Activated T-helper 1 cell treated with Interleukin-2 at 50 U/mL for 16 hours (primary cell): ENCODE measurements at places on chromosomes 11 and 22.

DNA sequence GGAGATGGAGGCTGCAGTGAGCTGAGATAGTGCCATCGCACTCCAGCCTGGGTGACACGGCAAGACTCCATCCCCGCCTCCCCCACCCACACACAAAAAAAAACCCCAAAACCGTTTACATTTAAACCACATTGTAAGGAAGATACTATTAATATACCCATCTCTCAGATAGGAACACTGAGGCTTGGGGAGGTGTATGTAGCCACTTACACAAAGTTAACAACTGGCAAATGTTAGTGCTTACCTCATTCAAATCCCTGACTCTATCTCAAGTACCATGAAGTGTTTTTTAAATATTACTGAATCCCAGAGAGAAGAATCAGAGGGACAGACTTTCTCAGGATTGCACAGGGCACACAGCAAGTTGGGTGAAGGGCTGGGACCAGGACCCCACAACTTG, 164.5 kb downstream of the MIAT start:
- no peak for DNase-seq

DNA sequence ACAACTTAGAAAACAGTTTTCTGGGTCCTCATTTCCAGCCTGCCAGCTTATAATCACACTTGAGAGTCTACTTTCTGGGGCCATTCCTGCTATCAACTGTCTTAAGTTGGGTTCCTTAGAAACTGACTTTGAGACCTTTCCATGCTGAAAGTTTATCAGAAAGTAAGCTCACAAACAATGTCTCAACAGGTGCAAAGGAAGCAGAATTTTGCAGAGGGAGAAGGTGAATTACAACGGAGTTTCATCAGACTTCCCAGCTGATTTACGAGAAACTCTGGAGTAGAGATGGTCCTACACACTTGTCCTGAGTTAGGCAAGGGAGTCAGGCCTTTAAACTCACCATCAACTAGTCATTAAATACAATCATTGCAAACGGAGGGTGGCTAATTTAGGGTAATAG, 4.7 kb upstream of the OR52I2 start:
- no peak for DNase-seq

DNA sequence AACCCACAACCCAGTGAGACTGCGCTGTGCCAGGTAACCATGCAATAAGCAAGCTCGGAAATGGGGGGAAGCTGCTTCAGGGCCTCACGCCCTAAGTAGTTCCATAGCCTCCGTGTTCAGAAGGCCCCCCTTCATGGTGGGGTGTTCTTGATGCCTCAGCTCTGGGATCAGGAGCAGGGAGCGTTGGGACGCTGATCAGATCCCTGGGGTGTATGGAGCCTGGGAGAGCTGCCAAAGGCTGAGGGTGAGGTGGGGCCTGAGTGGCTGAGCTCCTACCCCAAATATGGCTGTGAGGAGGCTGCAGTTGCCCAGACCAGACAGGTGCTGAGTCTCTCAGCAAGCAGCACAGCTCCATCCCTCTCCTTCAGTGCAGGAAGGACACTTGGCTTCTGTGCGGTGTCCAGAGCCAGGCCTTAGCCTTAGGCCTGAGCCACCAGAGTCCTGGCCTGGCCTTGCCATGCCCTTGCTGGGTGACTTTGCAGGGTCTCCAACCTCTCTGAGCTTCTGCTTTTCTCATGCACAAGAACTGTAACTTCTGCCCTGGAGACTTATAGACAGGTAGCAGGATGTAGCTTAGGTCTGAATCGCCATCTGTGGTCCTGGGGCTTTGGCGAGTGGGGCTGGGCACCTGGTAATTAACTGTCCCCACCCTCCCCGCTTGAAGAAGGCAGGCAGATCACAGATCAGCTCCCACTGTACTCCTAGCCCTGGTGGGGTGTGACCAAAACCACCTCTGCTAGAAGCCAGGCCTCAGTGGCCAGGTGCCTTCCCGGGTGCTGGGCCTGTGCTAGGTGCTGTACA, 5.3 kb downstream of the MMP11 start:
- no peak for DNase-seq

DNA sequence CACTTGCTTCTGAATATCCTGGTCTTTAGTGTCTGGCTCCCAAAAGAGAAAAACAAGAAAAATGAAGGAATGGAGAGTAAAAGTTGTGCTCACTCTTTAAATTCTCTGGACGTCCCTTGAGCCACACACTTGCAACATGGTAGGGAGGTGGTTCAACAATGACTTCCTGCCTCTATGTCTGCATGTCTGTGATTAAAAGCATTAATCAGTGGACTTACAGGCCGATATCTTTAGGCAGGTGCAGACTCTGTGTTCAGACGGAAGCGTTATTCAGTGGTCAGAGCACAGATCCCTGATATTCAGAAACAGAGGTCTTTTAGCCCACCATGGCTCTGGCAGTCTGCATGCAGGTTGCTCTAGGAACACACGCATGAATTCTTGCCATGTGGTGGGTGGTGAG, 1920.0 kb upstream of the RAG2 start:
- no peak for DNase-seq

GRCh38 chr22:39175353-39176142, 23.1 kb upstream of the CBX7 start:
- DNase-seq: no peak

DNA sequence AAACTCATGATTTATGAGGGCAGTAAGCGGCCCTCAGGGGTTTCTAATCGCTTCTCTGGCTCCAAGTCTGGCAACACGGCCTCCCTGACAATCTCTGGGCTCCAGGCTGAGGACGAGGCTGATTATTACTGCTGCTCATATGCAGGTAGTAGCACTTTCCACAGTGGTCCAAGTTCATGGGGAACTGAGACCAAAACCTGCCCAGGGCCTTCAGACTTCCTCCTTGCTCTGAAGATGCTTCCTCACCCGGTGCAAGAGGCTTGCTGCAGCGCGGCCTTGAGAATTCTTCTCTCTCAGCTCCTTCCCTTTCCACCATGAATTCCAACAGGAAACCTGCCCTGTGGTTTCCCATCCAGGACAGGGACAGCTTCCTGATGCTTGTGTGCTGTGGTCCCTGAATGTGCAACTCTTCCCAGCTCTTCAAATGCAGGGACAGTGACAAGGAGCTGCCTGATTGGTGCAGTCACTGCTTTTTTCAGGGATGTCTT, 53.9 kb downstream of the GGTLC2 start:
- no peak for DNase-seq

- DNase-seq: no peak
Observed at GRCh38 chr11:117835576-117835975, 11.0 kb upstream of the FXYD2 start.

GRCh38 chr11:60942219-60942618, 9.8 kb downstream of the SLC15A3 start:
- no peak for DNase-seq

DNA sequence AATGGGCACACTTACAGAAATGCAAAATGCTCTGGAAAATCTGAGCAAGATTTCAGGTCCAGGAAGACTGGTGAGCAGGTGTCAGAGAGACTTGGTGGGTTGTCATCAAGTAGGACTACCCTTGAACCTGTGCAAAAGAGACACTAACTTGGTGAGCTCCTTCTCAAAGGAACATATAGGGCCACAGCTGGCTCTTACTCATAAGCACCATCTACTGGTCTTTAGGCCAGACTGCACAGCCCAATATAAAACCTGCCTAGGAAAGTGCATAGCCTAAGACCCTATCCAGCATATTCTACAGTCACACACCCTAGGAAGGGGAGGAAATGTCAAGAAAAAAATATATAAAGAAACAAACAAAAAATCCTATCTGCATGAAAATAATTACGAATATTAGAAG, 18.2 kb upstream of the OR10W1 start:
- DNase-seq: no peak

- no peak for DNase-seq
Observed at GRCh38 chr11:13009921-13010748, 1.0 kb downstream of the RASSF10 start.

- DNase-seq: no peak
Observed at GRCh38 chr22:19546680-19547079, 22.5 kb upstream of the CLDN5 start.

GRCh38 chr11:74147199-74147929, 23.4 kb downstream of the C2CD3 start:
- DNase-seq: no peak

DNA sequence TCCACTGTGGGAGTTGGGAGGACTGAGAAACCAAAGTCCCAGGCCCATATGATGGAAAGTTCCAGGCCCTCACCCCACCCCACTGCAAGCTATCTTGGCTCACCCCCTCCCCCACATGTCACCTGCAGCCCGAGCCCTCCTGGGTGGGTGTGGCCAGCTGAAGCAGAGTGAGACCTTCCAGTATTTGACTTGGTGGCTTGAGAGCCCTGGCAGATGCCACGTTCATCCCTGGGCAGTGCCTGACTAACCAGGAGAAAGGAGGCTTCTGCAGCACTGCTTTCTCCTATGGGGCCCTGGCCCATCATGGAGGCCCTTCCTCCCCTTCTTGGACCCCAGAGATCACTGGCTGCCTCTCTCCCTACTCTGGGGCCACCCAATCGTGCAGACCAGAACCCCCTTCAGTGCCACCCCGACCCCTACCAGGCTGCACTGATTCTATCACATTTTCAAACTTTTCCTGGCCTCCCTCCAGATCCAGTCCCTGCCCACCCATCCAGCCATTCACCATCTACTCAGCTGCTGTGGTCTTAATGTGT, 38.1 kb upstream of the WNT11 start:
- no peak for DNase-seq

- DNase-seq: no peak
Observed at GRCh38 chr11:95140397-95141033, 50.9 kb downstream of the ENDOD1 start.
